ENCODE measurements at places on chromosomes 5 and 9.

- DNase-seq, result no peak
Observed at GRCh38 chr5:92364986-92365550, 982.0 kb upstream of the ARRDC3 start.

DNA sequence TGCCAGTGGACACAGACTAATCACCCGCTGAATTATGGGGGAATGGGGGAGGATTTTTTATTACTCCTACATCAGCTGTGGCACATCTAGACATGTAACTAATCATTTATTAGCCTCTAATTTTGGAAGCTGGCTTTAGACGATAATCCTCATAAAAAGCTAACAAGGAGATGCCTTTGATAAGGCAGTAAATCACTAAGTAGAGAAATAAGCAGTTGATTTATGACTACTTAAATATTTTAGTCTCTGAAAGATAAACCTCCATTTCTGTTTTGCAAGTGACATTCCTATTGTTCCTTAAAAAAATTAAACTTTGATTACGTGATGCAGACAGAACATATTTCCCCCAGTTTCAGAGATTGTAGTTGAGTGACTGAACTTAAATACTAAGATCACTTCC lies 206.4 kb upstream of the CDKN2B start:
- DNase-seq, result no peak

- DNase-seq, result no peak
Observed at GRCh38 chr9:27888661-27889295, 315.5 kb upstream of the C9orf72 start.

DNA sequence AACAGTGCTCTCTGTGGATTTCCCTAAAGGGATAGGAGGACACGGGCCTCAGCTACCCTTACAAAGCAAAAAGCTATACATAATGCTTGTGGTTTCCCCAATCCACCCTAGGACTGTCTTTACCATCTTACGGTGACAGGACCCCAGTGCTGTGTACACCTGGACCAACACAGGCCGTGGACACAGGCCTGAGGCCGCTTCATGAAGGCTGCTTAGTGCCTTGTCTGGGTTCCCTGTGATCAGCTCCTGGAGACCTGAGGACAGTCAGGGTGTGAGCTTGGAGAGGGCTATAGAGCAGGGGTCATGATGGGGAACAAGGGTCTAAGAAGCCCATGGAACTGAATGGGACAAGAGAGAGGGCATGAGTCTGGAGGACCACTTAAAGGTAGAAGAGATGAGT lies 2.9 kb downstream of the FANCG start:
- DNase-seq, result no peak

DNA sequence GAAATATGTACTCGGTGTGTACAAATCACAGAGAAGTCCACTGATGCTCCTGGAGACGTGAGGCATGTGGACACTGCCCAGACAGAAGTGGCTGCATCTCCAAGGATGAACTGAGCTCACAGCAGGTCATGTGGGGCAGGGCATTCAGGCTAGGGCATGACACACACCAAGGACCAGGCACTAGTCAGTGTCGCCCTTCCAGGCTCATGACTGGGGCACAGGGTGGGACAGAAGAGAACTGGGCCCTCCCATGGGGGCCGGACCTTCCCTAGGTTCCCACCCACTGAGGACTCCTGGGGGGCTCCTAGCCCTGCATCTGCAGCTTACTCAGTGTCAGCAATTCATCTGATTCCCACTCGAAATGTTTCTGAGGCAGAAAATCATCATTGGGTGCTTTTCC lies 256.8 kb upstream of the IRX4 start:
- no peak for DNase-seq

DNA sequence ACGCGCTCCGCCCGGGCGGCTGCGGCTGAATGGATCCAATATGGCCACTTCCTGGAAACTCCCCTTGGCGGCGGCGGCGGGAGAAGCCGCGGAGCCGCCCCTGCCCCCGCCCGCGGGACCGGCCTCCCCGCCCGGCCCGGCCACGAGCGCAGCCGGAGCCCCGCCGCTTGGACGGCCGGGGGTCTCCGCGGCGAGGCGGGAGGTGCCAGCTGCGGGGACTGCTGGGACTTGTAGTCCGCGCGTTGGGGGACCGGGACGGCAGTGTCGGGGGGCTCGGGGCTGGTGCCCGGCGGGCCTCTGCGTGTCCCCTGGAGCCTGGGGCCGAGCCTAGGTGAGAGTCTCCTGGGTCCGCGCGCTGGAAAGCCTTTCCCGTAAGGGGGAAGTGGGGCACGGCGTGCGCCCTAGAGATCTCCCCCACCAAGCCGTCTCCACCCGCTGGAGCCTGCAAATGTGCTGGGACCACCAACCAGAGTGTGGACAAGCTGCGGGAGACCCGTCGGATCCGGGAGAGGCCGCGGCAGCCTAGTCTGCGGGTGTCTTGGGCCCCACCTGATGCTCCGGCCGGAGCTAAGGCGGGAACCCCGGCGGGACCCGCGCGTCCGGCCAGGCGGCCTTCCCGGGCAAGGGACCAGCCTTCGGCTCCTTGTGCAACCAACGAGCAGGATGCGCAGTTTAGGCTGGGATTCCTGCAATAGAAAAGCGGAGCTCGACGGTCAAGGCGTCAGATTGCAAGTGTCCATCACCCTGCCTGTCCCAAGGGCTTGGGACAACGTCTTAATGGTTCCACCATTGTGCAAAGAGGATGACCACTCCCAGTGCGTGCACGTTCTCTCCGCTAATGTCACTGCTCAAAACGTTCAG lies at the start of gene SEPTIN8:
Gene SEPTIN8 (minus strand): TSS at position 31 of the 861 bp plus-strand sequence. CDS start 102 bp downstream, outside the sequence.
- DNase-seq, result no peak

- no peak for DNase-seq
Observed at GRCh38 chr9:78685471-78685870, 388.5 kb downstream of the PSAT1 start.

DNA sequence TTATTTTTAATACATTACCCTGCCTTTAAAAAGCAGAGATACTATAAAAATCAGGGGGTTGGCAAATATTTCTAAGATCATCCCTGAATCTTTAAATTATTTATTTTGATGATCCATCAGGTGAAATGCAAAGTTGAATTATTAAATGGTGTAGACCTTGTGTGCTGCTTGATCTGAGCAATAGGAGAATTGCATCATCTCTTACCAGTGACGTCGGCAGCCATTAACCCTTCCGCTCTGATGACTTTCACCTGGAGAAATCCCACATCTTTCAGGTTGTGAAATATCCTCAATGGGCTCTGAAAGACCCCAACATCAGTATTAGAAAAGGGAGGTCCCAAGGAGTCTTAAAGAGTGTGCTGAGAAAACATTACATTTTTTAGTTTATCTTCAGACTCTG lies 270.2 kb downstream of the SLF1 start:
- no peak for DNase-seq

DNA sequence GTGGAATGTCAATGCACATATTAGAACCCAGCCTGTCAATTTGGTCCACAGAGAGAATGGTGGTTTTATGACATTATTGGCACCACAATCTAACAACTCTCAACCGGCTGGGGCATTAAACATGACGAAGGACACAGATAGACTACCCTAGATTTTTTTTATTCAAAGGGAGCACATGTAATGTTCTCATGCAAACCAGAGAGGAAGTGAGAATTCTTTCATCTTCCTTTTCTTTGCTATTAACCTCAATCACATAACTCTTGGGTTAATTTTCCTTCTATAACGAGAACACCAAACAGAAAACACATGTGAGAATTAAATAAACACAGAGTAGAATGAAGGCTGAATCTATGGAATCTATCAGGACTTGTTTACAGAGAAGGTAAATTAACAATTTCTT lies 94.9 kb upstream of the TNC start:
- DNase-seq, result no peak

- DNase-seq, result no peak
Observed at GRCh38 chr5:170449232-170449631, 54.6 kb upstream of the KCNIP1 start.

GRCh38 chr5:74641735-74642542 lies 1.4 kb upstream of the ENC1 start:
- peak; percentile 61 for DNase-seq

- DNase-seq, result no peak
Observed at GRCh38 chr5:172274951-172275753, 8.4 kb downstream of the UBTD2 start.

- DNase-seq, result no peak
Observed at GRCh38 chr5:35317586-35317985, 87.3 kb upstream of the PRLR start.

GRCh38 chr9:11701706-11702105 lies 991.5 kb upstream of the TYRP1 start:
- no peak for DNase-seq

- DNase-seq, result no peak
Observed at GRCh38 chr5:123364441-123365155, 58.6 kb downstream of the CEP120 start.

- no peak for DNase-seq
Observed at GRCh38 chr9:75200892-75201470, 112.7 kb downstream of the OSTF1 start.

DNA sequence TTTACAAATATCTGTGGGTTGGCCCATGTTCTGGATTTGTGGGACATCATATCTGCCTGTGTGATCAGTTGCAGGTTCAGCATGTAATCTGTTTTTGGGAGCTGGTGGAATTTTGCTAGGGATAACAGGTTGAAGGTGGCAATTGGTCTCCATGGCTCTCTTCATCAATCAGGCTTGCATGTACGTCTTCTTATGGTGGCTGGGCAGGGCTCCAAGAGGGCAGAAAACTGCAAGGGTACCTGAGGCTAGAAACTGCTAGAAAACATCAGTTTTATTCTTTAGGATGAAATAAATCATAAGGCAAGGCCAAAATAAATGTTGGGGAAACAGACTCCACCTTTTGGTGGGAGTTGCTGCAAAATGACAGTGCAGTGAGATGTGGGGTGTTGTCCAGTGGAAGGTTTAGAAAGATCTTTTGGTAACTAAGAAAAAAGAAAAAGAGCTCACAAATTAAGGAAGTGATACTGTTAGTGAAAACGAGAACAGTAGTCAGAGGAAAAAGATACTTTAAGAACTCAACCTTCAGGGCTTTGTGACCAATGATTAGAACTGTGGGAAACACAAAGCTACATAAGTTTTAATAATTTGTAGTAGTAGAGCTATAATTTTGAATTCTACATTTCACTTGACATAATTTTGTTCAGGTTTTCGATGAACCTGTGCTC lies 300.7 kb upstream of the IZUMO3 start:
- DNase-seq, result no peak

GRCh38 chr9:27535701-27536118 lies 6.1 kb upstream of the MOB3B start:
- DNase-seq, result no peak

GRCh38 chr9:78938821-78939220 lies 632.9 kb upstream of the TLE4 start:
- no peak for DNase-seq

DNA sequence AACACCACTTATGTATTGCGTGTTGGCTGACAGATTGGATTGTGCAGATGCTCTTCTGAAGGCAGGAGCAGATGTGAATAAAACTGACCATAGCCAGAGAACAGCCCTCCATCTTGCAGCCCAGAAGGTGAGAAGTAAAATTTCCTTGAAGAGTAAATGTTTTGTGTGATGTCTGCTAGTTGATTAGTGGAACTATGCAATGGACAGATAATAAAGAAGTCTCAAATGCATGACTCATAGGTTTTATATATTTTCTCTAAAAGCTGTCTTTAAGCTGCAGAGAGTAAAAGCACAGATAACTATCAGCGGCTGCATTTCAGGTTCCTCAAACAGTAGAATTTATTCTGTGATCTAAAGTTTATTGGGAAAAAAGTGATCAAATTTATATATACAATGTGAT lies 27.4 kb downstream of the INVS start:
- DNase-seq, result no peak

- DNase-seq, result no peak
Observed at GRCh38 chr5:130871346-130872086, 293.5 kb downstream of the HINT1 start.

DNA sequence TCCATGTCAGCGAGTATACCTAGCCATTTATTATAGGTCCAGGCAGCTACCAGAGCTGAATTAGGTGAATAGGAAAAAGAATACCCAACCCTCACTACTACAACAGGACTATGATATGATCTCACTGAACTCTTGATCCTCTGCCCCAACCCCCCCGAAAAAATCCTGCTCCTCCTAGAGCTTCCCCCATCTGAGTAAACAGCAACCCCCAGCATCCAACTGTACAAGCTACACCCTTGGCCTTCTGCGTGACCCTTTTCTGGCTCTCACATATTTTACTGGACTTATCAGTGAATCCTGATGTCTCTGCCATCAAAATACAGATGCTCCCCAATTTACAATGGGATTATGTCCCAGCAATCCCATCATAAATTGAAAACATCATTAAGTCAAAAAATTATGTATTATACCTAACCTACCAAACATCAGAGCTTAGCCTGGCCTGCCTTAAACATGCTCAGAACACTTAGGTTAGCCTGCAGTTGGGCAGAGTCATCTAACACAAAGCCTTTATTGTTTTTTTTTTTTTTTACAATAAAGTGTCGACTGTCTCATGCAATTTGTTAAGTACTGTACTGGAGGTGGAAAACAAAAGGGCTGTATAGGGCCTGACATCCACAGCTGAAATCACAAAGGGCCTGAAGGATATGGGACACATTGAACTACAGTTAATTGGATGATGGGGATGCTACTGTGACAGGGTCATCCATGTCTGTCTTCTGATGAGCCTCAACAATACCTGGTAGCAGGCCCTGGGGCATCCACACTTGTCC lies 128.9 kb upstream of the ERCC6L2 start:
- DNase-seq, result no peak

DNA sequence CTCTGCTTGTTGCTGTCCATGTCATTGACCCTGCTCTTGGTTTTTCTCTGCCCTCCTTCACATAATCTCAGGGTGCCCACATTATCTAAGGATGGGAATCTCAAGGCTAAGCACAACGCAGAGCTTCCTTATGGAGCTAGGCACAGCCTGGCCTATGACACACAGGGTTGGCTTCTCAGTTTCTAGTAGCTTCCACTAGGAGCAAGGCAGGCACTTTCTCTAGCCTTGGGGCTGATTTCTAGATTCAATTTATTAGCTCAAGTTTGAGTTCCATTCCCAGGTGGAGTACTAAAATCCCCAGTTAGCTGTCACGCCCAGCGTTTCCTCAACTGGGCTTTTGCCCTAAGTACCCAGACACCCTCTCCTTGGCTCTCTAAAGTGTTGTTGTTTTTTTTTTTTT lies 12.4 kb downstream of the IL4 start:
- DNase-seq, result no peak

DNA sequence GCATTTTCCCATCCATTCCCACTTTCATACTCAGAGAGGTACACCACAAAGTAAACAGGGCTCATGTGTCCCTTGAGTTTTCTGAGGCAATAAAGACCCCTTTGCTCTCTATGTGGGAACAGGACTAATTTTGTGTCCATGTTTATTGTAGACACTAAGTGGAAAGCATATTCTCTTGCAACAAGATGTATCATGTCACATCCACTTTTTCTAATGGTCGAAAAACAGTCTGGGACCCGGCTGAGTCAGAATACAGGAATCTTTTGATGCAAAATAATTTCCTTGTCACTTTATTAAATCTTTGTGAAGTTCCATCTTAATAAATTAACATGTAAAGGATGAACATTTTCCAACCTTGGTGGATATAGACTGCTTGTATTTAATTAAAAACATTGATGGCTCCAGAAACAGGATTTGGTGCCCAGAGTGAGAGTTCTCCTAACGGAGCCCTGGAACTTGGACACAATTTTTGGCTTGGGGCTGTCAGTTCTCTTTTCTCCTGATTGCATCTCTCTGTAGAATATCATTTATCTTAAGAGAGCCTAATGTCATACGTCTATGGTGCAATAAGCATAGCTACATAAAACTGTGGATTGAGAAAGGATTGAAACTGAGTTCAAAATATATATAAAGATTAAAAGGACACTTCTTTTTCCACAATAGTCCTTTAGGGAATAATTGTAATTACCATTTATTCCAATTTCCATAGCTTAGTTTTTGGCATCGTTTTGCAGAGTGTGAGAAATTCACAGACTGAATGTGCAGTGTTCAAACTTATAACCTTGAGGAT lies 1116.7 kb upstream of the SEMA6A start:
- DNase-seq, result no peak

Data from ureter (tissue), 1 donor.